ENCODE measurements at places on chromosomes 7 and 10.

- DNase-seq: no peak
These were observed 57.8 kb upstream of the CALCR start for GRCh38 chr7:93632371-93632770.

DNA sequence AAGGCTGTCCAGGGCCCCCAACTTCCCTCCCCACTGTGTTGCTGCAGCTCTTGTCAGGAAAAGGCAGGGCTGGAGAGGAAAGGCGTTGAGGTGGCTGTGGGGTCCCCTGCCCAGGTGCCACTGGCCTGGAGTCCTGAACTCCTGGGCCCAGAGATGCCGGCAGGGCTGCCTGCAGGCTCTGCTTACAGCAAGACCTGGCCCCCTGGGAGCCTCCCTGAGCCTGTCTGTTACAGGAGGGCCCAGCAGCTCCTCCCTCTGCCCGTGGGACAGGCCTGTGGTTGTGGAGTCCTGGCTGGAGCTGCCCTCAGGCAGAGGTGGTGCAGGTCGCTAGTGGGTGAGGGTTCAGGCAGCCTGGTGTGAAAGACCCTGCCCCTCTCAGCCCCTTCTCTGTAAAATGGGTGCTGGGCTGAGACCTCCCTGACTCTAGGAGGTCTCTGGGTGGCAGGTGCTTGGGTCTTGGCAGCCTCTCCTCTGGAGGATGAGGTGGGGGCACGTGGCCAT lies 9.9 kb downstream of the ANTXRL start:
- DNase-seq: no peak

GRCh38 chr10:62817766-62818425 lies 1.7 kb upstream of the EGR2 start:
- peak; percentile 89 for DNase-seq

GRCh38 chr10:29783201-29783947 lies 148.6 kb upstream of the SVIL start:
- DNase-seq: no peak

GRCh38 chr7:41241641-41242040 lies 461.2 kb downstream of the INHBA start:
- no peak for DNase-seq

DNA sequence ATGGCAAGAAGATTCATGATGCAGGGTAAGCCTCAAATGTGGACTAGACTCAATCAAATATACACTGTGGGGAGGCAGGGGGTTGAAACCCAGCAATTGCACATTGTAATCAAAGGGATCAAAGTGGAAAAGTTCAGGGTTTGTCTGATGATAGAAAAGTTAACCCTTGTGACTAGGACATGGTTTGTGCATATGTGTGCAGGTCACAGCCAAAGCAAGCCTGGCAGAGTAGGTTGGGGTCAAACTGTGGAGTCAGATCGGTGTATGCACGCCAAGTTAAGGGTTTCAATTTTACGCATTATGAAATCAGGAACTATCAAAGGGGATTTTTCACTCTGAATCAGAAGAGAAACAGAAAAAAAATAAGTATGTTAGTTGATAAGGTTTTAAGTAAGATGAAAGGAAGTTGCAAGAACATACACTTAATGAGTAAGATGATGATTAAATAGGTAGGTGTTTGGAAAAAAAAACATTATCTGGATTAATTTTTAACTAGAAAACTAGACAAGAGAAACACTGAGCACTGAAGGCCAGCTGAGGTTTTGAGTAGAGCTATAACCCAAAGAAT lies 188.3 kb downstream of the DGKB start:
- no peak for DNase-seq

- DNase-seq: no peak
These were observed 34.7 kb downstream of the JAZF1 start for GRCh38 chr7:28145931-28146330.

DNA sequence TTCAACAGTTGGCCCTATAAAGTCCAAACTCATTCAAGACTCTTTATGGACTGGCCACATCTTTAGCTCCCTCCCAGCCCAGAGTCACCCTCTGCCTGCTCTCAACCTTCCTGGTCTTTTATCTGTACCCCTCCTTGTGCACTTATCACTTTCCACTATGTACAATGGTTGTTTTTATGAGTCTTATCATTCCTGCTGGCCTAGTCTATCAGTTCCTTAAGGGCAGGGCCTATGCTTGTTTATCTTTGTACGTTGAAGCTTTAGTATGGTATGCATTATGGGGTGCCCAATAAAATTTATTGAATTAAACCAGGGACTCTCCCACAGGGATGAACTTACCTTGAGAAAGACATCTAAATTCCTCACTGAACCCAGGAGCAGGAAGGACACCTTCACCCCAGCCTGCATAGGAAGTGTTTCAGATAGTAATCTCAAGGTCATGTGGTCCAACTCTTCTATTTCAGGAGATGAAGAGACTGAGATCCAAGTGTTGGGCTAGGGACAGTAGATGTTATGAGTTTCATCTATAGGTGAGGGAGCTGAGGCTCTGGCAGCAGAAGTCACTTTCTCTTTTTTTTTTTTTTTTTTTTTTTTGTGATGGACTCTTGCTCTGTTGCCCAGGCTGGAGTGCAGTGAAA lies 13.3 kb upstream of the PDCD4 start:
- no peak for DNase-seq

GRCh38 chr7:141073173-141073640 lies 657 bp upstream of the TMEM178B start:
- peak; percentile 10 for DNase-seq

DNA sequence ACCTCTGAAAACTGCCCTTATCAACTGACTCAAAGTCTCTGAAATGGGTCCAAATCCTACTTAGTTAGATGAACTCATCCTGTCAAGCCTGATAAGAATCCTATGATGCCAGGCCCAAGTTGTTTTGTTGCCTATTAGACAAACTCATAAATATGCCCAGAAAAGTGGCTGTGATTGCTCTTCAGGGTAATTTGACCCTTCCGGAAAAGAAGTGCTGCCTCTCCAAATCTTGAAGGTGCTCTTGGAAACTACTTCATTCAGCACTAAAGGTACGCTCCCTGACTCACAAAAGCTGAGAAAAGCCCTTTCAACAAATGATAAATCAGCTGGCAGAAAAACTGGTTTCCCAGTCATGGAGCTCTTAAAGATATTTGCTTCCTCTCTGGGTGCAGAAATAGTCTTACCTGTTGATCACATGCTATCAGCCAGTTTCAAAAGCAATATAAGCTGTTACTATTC lies 6.7 kb downstream of the IFIT5 start:
- DNase-seq: no peak

GRCh38 chr10:70284542-70285475 lies 1.0 kb upstream of the NPFFR1 start:
- DNase-seq: no peak

DNA sequence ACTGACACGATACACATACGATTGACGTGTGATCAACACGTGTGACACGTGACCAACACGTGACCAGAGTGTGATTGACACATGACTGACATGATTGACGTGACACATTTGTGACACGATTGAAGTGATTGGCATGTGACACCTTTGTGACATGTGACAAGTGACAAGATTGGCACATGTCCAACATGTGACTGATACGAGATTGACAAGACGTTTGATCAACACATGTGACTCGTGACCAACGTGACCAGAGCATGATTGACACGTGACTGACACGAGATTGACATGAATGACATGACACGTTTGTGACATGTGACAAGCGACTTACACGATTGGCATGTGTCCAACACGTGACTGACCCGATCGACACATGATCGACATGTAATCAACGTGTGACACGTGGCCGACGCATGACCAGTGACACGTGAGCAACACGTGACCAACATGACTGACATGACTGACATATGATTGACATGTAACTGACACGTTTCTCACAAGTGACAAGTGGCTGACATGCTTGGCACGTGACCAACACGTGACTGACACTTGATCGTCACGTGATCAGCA lies 22.0 kb downstream of the CRPPA start:
- DNase-seq: no peak

DNA sequence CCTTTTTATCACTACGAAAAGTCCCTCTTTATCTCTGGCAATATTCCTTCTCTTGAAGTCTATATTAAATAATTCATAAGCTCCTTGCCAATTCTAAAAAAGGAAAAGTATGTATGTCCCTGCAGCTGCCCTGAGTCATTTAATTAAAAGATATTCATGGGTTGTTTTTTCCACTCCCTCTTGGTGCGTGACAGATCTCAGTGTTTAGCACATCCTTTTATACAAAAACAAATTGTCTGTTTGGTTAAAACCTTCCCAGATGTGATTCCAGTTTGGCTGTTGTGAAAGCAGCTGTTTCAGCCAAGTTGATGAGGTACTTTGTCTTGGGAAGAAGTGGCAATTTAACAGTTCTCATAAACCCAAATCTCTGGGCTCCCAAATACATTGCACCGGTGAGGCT lies 33.8 kb upstream of the PRLHR start:
- no peak for DNase-seq

DNA sequence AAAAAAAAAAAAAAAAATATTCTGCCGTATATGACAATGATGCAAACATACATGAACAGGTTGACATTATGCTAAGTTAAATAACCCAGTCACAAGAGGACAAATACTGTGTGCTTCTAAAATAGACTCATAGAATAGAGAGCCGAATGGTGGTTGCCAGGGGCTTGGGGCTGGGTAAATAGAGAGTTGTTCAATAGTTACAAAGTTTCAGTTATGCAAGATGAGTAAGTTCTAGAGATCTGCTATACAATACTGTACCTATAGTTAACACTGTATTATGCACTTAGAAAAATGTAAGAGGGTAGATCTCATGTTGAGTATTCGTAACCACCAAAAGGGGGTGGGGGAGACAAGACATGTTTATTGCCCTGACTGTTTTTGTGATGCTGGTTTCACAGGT lies 77.1 kb upstream of the GNAI1 start:
- DNase-seq: no peak

DNA sequence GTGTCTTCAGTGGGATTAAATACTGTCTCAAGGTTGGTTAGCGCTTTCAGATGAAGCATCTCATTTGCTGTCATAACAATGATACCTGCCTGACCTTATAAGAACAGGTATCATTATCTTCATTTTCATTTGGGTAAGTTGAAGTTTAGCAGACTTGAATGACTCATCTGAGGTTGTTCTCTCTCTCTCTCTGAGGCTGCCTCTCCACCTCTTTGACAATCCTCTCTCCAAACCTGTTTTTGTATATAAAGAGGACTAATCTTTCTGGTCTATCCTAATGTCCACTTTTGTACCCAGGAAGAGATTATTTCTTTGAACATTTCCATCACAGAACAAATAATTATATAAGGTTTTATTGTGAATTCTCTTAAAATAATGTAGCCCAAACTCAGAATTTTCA lies 291.4 kb downstream of the KLF6 start:
- DNase-seq: no peak

DNA sequence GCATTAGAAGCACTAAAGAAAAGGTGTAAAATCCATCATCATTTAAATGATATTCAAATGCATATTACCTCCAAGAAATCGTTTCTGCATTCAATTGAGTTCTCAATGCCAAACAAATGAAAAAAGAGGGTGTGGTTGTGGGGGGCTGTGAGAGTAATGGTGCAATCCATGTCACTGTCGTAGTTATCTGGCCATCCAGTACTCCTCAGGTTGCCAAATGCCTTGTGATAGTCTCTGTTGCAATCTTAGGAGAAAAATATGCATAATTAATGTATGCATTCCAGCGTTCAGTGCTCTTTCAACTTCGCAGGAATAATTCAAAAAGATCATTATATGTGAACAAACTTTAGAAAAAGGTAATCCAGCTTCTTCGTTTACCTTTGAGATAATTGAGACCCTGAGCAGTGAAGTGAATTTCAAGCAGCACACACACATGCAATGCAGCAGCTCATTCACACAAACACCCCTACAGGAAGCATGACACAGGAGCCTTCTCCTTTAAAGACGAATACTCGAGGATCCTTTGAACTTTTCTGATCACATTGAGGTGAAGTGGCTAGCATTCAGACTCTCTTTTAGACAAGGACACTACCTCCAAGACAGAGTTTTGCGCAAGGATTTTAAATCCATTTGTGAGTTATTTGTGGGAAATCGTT lies 73.4 kb downstream of the OR13A1 start:
- no peak for DNase-seq

- DNase-seq: no peak
These were observed 1.1 kb downstream of the ADK start for GRCh38 chr10:74151879-74152722.

DNA sequence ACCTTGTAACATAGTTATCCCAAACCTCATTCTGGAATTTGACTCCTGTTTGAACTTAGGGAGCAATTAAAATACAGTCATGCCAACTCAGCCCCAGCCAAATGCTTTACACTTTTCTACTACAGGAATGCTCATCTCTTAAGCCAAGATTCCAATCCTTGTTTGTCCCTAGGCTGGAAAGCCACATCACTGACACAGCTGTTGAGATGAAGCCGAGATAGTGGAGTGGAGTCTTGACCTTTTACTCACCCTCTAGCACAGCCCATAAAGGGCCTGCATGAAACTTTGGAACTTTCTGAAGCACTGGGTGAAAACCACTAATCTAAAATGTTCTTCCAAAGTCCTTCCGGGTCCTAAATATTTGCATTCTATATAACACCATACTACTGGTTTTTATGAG lies 247.3 kb downstream of the ETV1 start:
- DNase-seq: no peak

DNA sequence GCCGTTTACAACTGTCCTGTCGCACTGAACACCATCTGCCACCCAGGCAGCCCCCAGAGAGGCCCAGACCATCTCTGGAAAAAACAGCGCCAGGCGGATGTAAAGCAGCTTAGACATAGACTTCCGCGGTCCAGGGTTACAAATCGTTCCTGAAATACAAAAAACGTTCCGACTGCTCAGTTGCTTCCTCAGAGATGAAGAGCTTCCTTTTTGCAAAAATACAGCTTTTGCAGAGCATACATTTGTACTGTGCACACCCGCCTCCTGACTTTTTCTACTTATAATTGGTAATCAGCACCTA lies 11.4 kb downstream of the DAGLB start:
- DNase-seq: peak; percentile 26

GRCh38 chr7:55133630-55134358 lies 115.0 kb downstream of the EGFR start:
- no peak for DNase-seq

DNA sequence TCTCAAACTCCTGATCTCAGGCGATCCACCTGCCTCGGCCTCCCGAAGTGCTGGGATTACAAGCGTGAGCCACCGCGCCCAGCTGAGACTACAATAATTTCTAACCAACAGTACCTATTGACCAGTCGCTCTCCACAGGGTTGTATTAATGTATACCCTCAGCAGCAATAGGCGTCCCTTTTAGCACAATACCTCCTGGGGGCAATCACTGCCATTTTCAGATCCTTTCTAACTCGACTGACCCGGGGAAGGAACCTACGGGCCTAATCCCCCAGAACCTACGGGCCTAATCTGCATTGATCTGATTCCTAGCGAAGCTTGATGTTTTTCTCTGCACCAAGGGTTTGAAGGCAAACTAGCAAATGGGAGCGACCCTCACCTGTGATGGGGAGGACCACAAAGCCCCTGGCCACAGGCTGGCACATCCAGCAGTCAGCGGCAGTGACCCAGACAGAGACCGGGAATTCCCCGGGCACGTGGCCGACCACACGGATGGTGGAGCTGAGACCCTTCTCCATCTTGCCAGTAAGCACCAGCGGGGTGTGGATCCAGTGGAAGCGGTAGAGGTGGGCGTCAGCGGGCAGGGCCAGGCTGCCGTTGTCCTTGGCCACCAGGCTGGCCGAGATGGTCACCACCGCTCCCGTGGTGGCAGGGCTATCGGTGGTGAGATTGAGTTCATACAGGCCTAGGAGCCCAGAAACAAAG lies 6.9 kb downstream of the TMEM130 start:
- no peak for DNase-seq

All from germinal center (tissue), 1 donor.